ENCODE measurements at places on chromosomes 7 and 10. TPM values are rescaled to one million over a fixed set of nuclear protein-coding genes. Genes with fewer than 3 reads are reported as not detected.

Gene FKBP6
- total RNA-seq: not detected

GRCh38 chr10:44397476-44398225 lies 12.8 kb upstream of the CXCL12 start:
- peaks cover 55% of the 10 kb centered on the region for H3K4me1 ChIP-seq
- DNase-seq: no peak
- H3K27me3 ChIP-seq: peaks cover 16% of the 10 kb centered on the region
- no peak overlapping the region for H3K4me3 ChIP-seq

DNA sequence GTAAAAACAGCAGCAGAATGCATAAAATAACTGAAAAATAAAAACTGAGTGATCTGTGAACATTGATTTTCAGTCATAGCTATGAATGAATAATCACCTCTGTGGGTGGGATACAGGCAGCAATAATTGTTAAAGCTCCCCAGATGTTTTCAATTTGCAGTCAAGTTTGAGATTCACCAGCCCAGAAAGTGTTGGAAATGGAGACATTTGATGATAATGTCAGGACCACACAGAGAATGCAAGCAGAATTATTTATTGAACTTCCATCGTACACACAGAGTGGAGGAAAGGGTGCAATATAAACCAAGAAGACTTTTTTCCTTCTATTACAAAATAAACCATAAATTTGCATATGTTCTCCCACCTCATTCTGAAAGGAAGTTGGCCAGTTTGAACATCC lies 601.7 kb downstream of the ANKRD7 start:
- H3K4me3 ChIP-seq: no peak overlapping the region
- H3K27ac ChIP-seq: no peak overlapping the region
- no peak for DNase-seq
- no peaks in the 10 kb centered on the region for H3K36me3 ChIP-seq
- H3K4me1 ChIP-seq: no peaks in the 10 kb centered on the region

GRCh38 chr7:127252377-127252713 lies 396 bp downstream of the GRM8 start:
- H3K4me1 ChIP-seq: peaks cover 10% of the 10 kb centered on the region
- no peak overlapping the region for H3K27ac ChIP-seq
- no peaks in the 10 kb centered on the region for H3K36me3 ChIP-seq

- no peaks in the 10 kb centered on the region for H3K27me3 ChIP-seq
- no peak overlapping the region for H3K4me3 ChIP-seq
- peak; percentile 18 for DNase-seq
- no peak overlapping the region for H3K27ac ChIP-seq
- H3K36me3 ChIP-seq: peaks cover 25% of the 10 kb centered on the region
Observed at GRCh38 chr7:1022801-1023465, 21.4 kb upstream of the GPR146 start.

All from mesothelial cell of epicardium (in vitro differentiated cells).